Skeletal muscle cell (primary cell): ENCODE measurements at places on chromosomes 6 and 20.

DNA sequence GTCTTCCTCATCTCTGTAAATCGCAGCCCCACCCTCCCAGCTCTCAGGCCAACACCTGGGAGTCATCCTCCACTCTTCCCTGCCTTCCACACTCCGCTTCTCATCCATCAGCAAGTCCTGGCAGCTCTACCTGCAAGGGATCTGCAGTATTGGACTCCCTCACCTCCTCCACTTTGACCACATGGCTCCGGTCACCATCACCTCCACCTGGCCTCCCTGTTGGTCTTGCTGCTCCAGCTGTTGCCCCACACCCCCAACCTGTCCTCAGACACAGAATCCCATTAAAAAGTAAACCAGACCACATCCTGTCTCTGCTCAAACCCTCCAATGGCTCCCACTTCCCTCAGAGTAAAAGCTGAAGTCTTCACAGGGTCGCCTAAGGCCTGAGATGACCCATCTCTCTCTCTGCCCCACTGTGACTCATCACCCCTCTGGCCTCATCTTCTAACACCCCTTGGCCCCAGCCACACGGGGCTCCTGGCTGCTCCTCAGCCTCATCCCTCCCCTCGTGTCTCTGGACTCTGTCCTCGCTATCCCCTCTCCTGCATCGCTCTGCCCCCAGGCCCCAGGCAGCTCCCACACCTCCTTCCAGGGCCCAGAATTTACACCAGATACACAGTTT lies 185.1 kb upstream of the SULF2 start:
- no peak for DNase-seq

GRCh38 chr6:146876271-146877151 lies 277.7 kb downstream of the ADGB start:
- DNase-seq: no peak

- DNase-seq: no peak
Measured at GRCh38 chr6:145814035-145814500, 527 bp downstream of the FBXO30 start.

DNA sequence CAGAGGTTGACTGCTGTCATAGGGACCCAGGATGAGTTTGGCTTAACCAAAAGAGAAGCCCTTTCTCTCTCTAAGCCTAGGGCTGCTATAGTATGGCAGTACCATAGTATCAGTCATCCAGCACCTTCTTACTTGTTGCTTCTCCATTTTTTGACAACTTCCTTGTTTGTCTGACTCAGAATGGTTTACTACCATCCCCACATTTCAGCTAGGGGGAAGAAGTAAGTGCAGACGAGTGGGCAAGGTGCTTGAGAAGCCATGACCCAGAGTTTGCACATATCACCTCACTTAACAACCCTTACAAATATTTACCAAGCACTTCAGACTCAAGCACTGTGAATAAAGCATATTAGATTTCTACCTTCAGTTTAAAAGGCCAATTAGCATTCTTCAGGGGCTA lies 289.9 kb upstream of the TSHZ2 start:
- DNase-seq: no peak

DNA sequence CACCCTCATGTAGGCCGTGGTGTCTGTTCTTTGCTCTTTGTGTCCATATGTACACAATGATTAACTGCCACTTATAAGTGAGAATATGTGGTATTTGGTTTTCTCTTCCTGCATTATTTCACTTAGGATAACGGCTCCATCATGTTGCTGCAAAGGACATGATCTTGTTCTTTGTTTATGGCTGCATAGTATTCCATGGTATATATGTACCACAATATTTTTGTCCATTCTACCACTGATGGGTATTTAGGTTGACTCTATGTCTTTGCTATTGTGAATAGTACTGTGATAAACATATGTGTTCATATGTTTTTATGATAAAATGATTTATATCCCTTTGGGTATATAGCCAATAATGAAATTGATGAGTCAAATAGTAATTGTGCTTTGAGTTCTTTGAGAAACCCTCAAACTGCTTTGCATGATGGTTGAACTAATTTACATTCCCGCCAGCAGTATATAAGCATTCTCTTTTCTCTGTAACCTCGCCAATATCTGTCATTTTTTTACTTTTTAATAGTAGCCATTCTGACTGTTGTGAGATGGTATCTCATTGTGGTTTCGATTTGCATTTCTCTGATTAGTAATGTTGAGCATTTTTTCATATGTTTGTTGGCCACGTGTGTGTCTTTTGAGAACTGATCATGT lies 174.4 kb upstream of the NT5E start:
- DNase-seq: no peak

- no peak for DNase-seq
Measured at GRCh38 chr6:7956257-7956656, 45.7 kb upstream of the TXNDC5 start.

GRCh38 chr20:62133864-62134263 lies 9.3 kb downstream of the PSMA7 start:
- DNase-seq: no peak

GRCh38 chr6:125169058-125169457 lies 15.5 kb downstream of the TPD52L1 start:
- no peak for DNase-seq

- no peak for DNase-seq
Measured at GRCh38 chr20:36607586-36608387, 2.2 kb downstream of the RAB5IF start.

DNA sequence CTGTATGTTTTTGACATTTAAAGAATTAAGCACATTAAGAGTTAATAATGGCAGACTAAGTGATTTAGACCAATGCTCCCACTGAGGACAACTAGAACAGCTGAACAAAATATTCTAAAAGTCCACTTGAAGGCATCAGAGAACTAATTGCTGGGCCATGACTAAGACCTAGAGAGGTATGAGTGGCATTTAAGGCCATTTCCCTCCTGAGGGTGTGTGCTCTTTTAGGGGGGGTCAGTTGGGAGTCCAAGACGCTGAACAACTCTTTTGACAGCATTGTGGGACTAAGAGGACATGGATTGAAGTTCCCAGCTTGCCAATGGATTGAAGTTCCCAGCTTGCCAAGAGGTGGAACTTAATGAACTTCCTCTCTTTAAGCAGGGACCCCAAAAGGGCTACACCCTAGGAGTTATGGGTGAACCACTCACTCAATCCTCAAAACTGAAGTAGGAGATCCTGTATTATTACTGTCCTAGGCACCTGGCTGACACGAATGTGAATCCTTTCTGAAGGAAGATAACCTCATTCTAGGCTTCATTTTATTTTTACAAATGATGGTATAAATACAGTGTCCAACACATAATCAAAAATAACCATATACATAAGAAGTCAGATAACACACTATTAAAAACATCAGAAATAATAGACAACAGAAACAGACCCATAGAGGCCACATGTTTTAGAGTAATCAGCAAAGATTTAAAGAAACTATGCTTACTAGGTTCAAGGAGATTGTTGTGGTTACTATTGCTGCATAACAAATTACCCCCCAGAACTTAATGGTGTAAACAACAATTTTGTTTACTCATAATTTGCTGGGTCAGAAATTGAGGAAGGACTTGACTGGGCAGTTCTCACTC lies 175.1 kb downstream of the VEGFA start:
- no peak for DNase-seq

DNA sequence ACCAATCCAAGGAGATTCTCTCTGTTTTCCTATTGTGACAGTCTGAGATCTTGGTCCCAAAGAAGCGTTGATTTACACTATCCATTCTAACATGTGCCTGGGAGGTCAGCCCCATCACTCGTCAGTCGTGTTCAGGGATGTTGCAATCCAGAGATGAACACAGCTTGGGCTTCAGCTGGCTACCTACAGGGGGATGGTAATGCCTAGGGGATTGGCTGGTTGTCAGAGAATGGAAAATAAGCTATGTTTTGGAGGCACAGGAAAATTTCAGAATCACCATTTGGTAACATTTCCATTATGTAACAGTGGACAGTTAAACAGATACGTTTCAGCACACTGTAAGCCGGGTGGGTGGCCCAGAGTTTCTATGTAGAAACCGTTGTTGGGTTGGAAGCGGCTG lies 147.1 kb upstream of the RALGAPA2 start:
- DNase-seq: no peak

DNA sequence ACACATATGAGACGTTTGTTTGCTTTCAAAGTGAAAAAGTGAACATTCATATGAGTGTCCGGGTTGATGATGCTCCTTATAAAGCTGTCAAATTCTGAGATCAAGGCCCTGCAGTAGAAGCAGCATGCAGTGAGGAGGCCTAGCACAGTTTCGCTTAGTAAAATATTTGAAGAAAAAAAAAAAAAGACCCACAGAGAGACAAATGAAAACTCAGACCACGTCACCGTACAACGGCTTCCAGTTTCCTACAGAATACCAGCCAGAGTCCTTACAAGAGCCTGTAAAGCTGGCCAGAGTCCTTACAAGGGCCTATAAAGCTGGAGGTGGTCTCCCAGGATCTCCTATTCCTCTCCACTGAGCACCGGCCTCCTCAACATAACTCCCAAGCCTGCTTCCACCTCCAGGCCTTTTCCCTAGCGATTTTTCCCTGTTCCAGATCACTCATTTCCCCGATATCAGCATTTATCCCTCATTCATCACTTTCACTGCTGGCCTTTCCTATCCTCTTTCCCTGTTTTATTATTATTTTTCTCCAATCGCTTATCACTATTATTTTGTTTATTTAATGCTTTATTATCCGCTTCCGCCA lies 1.5 kb upstream of the HMGN4 start:
- no peak for DNase-seq

- peak; percentile 57 for DNase-seq
Measured at GRCh38 chr6:36625158-36625919, 31.2 kb downstream of the SRSF3 start.

GRCh38 chr6:134510142-134510541 lies 192.2 kb upstream of the SGK1 start:
- DNase-seq: peak; percentile 58

GRCh38 chr6:77463861-77464494 lies 687 bp upstream of the HTR1B start:
- DNase-seq: no peak

DNA sequence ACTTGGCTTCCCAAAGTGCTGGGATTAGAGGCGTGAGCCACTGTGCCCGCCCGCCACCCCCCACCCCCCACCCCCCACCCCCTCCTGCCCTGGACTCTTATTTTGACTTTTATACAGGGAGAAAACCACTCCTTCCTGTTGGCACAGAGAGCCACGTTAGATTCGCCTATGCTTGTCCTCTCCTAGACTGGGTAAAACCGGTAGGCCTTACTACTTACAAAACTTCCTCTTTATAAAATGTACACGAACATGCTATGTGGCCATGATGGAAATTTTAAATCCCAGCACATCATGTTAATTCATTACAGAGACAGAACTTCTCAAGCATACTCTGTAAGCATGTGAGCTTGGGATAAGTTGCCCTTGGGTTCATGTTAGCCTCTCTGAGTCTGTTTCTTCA lies 124.2 kb downstream of the SLC24A3 start:
- no peak for DNase-seq

DNA sequence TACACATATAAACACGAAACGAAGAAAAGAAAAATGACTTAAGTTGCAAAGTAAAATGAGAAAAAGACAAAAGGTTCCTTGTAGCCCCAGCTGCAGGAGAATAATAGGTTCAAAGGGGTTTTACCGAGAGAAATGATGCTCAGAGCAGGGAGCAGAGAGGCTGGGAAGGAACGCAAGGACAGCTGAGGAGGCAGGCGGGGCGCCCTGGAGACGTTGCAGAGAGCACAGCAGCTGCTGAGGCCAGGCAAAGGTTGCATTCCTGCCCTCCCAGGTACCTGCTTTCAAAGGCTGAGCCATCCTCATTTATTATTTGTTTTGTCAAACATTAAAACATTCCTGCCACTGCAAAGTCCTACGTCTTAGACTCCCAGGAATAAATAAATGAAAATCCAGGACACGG lies 16.2 kb upstream of the VAPB start:
- DNase-seq: no peak

- DNase-seq: peak; percentile 87
Measured at GRCh38 chr6:13794184-13794583, 20.2 kb downstream of the MCUR1 start.

- DNase-seq: no peak
Measured at GRCh38 chr6:137573739-137574138, 79.5 kb upstream of the OLIG3 start.

DNA sequence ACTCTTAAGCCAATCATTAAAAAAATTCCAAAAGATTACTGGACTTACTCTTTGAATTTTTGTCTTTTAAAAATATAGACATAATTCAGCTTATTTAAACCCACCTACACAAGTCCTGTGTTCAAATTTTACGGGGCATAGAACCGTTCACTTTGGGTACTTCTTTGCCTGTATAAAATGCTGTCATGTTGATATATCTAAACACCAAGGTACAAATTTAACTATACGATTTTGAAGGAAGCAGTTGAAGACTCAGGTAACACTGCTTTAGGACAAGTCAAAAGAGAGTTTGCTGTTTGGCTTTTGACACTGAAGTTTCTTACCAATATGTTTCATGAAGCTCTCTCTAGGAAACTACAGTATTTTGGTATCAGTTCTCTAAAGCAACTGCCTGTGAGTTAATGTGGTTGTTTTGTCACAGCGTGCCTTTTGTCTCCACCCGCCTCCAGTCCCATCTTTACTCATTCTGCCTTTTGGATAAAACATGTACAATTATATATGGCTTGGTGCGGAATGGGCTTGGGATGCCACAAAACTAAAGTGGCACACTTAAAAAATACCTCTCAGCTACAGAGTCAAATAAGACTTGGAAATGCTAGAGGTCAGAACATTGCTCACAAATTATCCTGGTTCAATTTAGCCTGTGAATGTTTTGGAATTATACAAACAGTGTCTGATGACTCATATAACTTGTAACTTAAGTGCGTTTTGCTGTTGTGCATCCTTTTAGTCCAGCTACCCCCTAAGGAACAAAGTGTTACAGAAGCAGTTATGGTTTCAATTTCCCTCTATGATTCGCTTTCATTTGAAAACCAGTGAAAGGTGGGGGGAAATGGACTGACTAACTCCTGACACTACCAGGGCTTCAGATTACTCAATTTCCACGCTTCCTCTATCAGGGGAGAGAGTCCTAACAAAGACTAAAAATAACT lies 38.7 kb downstream of the RGS17 start:
- DNase-seq: peak; percentile 96

DNA sequence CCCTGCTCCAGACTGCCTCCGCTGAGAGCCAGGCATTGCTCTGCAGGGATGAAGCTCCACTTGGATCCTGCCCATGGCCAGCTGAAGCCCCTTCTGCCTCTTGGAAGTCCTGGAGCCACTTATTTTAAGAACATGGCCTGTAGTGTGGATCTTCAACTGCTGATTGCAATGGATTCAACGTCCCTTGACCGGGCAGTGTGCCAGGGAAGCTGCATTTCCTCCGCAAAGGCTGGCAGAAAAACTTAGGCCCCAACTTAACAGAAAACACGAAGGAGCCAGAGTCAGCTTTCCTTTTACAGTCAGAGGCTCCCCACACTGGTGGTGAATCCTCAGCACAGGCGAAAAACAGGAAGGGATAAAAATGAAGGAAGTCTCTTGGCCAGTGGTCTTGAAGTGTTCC lies 26.3 kb upstream of the FOXQ1 start:
- DNase-seq: peak; percentile 10

DNA sequence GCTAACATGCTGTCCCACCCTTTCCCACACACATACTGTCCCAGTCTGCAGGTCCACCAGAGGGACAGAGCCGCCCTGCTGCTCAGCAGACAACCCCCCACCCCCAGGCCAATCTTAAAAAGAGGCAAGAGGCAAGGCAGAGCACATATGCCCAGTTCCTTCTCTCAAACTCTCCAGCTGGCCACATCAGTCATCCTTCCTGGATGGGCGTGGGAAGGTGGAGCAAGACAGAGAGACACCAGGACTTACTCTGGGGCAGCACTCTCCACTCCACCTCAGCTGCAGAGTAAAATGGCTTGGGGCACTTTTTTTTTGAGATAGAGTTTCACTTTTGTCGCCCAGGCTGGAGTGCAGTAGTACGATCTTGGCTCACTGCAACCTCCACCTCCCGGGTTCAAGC lies 10.8 kb downstream of the MOCS3 start:
- no peak for DNase-seq
